Epithelial cell of esophagus (primary cell): ENCODE measurements at places on chromosomes 7 and 10.
A peak's percentile ranks its signal among the peaks of the same experiment; 100 is the strongest.

GRCh38 chr10:122617476-122618270, 57.1 kb downstream of the DMBT1 start:
- DNase-seq = no peak

DNA sequence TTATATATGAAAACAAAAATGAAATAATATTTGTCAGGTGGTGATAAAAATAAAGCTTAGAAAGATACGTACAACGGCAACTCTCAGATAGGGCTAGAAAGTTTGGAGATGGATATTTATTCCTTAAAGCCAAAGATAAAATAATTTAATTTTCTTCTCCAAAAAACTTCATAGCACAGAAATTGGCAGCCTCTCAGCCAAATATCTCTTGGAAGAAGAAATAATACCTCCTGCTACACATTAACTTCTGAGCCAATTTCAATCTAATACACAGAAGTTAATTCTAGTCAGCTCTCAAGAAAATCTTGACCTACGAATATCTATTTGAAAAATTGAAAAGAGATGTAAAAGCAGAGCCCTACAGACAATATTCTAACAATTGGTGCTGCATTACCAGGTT, 122.4 kb downstream of the TES start:
- DNase-seq = no peak

DNA sequence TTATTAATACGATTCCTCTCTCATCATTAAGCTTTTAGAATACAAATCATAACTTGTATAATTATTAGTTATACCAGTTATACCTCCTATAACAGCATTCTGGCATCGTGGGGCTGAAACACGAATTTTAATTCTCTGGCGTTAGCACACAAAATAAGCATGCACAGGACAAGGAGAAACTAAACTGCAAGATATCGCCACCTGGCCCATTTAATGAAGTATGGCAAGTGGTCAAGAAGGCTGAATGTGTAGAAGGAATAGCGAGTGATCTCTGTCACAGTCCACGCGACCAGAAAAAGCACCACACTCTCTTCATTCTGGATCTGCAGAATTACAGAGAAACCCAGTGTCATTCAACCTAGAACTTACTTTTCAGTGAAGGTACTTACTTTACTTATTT, 18.1 kb downstream of the HACD1 start:
- peak; percentile 40 for DNase-seq

DNA sequence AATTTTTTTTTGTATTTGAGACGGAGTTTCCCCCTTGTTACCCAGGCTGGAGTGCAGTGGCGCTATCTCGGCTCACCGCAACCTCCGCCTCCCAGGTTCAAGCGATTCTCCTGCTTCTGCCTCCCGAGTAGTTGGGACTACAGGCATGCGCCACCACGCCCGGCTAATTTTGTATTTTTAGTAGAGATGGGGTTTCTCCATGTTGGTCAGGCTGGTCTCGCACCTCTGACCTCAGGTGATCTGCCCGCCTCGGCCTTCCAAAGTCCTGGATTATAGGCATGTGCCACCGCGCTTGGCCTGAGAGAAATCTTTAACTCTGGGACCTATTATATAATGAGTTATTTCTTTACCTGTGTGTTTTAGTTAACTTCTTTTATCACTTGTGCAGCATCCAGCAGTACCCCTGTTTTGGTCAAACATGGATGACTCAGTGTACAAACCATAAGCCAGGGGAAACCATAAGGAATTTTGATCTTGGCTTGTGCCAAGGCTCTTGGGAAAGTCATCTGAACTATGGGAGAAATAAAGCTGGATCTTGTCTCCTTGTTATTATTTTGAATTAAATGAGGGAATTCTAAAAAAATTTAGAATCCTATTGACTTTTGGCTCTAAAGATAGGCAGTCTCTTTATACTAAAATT, 23.6 kb upstream of the ZRANB1 start:
- DNase-seq = peak; percentile 48

GRCh38 chr10:11685787-11686218, 56.4 kb upstream of the ECHDC3 start:
- DNase-seq = peak; percentile 88

DNA sequence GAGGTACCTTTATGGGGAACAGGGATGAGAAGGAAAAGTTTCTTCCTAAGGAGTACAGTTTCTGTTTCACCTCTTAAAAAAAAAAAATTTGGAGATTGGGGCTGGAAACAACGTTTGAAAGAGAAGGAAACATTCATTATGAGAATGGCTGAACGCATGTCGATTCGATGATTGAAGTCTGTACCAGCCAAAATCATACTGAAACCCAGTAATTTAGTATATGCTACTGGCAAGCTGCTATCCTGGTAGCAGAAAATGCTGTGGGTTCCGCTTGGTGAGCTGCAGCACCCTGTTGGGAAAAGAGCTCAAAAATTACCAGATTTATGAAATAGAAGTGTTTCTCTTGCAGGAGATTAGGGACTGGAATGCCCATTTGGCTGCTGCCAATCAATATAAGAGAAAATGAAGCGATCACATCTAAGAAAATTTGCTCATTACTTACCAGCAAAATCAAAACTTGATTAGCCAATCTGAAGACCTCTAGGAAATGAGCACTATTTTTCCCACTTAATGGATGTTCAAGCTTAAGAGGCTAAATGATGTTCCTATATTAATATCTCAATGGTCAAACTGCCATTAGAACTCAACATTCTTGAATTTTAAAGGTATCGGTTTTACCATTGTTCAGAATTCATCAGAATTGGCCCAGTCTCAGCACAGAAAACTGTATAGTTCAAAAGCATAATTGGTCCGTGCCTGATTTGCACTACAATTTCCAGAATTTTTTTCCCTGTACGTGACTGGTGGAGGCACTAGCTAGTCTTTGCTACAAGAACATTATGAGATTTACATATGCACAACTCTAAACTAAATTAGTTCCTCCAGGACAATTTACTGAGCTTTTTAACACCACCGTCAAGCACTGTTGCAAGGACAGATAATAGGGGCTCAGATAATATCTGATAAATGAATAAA, 1.2 kb upstream of the ITGB1 start:
- no peak for DNase-seq

GRCh38 chr10:37831495-37832333, 25.7 kb downstream of the ZNF248 start:
- no peak for DNase-seq

GRCh38 chr10:77641344-77641743, 3.7 kb upstream of the KCNMA1 start:
- no peak for DNase-seq

DNA sequence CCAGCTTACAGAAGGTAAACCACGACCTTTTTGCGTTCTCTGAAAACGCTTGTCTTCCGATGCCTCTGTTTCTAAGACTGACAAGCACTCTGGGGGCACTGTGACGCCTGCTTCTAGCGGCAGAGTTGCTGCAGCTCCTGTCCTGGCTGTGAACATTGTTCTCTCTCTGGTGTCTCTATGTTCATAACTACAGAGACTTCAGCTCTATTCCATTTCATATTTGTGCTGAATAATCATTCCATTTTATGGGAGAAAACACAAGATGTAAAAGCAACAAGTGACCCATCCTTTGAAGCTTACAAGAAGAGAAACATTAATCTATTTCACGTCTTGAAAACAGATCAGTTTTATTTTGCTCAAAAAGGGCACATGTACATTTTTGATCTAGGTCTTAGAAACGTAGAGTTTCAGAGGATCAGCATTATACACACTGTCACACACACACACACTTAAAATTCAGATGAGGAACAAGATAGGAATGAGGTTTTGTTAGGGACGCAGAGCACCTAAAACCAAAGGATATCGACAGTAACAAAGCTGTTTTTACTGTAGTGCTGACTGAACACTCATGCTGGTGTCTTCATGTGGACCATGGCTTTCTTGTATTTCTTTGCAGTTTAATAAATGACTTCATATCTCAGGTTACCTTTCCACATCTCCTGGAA, 3.0 kb downstream of the IKZF1 start:
- no peak for DNase-seq

GRCh38 chr7:95376632-95377400, 19.4 kb downstream of the PON3 start:
- DNase-seq = peak; percentile 59

GRCh38 chr7:1857487-1858421, 187.7 kb downstream of the ELFN1 start:
- DNase-seq = no peak

DNA sequence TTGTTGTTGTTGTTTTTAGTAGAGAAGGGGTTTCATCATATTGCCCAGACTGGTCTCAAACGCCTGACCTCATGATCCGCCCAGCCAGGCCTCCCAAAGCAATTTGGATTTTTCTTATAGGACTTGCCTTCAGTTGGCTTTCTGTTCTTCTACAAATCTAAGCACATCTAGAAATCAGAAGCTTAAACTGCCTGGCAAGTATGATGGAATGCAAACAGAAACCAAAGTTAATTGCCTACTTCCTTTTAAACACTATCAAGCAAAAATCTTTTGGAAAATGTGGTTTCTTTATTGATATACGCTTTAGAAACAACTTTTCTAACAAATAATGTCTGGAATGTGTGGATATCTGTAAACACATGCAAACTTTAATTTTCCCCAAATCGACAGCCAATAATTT, 64.9 kb downstream of the USP6NL start:
- peak; percentile 13 for DNase-seq

- DNase-seq = no peak
These were observed 24.3 kb upstream of the COBL start for GRCh38 chr7:51340936-51341335.
